ENCODE measurements at places on chromosomes 2 and 18. TPM values are rescaled to one million over a fixed set of nuclear protein-coding genes. Genes with fewer than 3 reads are reported as not detected.

- no peak for DNase-seq
- H3K36me3 ChIP-seq = peaks cover 13% of the 10 kb centered on the region
- no peak overlapping the region for H3K27ac ChIP-seq
- H3K4me1 ChIP-seq = no peaks in the 10 kb centered on the region
- no peaks in the 10 kb centered on the region for H3K27me3 ChIP-seq
Measured at GRCh38 chr2:55358451-55358850, 61.2 kb downstream of the CCDC88A start.

DNA sequence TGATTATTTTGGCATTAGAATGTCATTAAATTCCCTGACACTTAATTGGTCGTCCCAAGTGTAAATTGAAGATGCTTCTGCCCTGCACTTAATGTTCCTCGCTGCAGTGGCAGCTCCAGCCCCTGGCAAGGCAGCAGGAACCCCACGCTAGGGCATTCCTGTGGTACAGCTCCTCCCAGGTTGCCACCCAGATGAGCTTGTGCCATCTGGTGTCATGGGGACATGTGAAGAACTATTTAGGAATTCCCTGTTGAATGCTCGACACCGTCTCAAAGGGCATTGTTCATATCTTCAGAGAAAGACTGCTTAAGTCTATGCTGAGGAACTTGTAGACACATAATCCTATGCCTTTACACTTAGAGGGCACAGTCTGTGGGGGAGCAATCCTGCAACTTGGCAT is 38.9 kb downstream of the BCL2L11 start:
- H3K27ac ChIP-seq = no peak overlapping the region
- no peaks in the 10 kb centered on the region for H3K27me3 ChIP-seq
- peaks cover 37% of the 10 kb centered on the region for H3K4me1 ChIP-seq

- no peak overlapping the region for H3K27ac ChIP-seq
- peaks cover 19% of the 10 kb centered on the region for H3K4me1 ChIP-seq
- H3K27me3 ChIP-seq = no peaks in the 10 kb centered on the region
- no peak overlapping the region for H3K4me3 ChIP-seq
Measured at GRCh38 chr2:229930656-229931055, 8.4 kb downstream of the FBXO36 start.

DNA sequence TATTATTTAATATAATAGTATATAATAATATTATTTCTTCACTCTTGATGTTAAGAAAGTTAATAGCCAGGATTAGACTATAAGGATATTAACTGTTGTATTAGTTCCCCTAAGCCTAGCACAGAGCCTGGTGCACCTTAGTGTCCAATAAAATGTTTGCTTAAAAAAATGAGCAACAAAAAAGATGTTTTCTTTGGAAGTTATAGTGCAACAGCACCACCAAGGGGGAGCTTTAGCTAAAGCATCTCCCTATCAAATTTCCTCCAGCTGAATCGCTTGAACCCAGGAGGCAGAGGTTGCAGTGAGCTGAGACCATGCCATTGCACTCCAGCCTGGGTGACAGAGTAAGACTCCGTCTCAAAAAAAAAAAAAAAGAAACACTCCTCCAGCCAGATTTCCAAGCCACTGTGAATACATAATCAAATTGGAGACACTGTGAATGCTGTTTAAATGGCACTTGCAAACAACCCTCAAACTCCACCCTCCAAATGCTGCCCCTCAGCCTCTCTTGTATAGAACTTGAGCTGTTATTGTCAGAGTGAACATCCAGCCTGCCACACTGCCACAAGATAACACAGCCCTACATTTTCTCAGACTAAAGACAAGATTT is 221.9 kb downstream of the DYM start:
- no peak for DNase-seq
- no peak overlapping the region for H3K4me3 ChIP-seq
- no peak overlapping the region for H3K27ac ChIP-seq
- H3K36me3 ChIP-seq = no peaks in the 10 kb centered on the region
- 0 out of 2 replicates have a peak, but pooled peaks cover 3% of the 10 kb centered on the region for H3K4me1 ChIP-seq

RBBP8 gene
- total RNA-seq = 48.9 TPM

- H3K27ac ChIP-seq = no peak overlapping the region
- H3K4me1 ChIP-seq = no peaks in the 10 kb centered on the region
- H3K4me3 ChIP-seq = no peak overlapping the region
- no peaks in the 10 kb centered on the region for H3K27me3 ChIP-seq
Measured at GRCh38 chr2:241230435-241230834, 42.0 kb downstream of the ANO7 start.

- DNase-seq = no peak
- H3K27ac ChIP-seq = no peak overlapping the region
- H3K4me1 ChIP-seq = no peaks in the 10 kb centered on the region
- no peak overlapping the region for H3K4me3 ChIP-seq
Measured at GRCh38 chr2:59032499-59032898, 791.4 kb upstream of the FANCL start.

C2orf78 gene
- total RNA-seq = 0.03 TPM

COL3A1 gene
- total RNA-seq = 1,297 TPM

DNA sequence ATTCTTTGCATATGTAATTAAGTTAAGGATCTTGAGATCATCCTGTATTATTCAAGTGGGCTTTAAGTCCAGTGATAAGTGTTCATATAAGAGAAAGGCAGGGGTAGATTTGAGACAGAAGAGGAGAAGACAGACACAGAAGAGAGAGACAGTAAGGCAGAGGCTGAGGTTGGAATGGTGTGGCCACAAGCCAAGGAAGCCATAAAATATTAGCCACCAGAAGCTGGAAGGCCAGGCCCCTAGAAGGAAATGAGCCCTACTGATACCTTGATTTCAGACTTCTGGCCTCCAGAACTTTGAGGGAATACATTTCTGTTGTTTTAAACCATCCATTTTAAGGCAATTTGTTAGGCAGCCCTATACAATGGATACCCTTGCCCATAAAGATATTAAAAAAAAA is 66.9 kb upstream of the DLX2 start:
- peaks cover 6% of the 10 kb centered on the region for H3K4me1 ChIP-seq
- H3K4me3 ChIP-seq = no peak overlapping the region
- DNase-seq = no peak
- no peaks in the 10 kb centered on the region for H3K36me3 ChIP-seq

- DNase-seq = no peak
- no peaks in the 10 kb centered on the region for H3K4me1 ChIP-seq
- H3K36me3 ChIP-seq = no peaks in the 10 kb centered on the region
- H3K27me3 ChIP-seq = no peaks in the 10 kb centered on the region
- no peak overlapping the region for H3K27ac ChIP-seq
Measured at GRCh38 chr2:221377066-221377465, 195.0 kb downstream of the EPHA4 start.

C1GALT1C1L gene
- total RNA-seq = 1.1 TPM

TTN gene
- total RNA-seq = not detected

DNA sequence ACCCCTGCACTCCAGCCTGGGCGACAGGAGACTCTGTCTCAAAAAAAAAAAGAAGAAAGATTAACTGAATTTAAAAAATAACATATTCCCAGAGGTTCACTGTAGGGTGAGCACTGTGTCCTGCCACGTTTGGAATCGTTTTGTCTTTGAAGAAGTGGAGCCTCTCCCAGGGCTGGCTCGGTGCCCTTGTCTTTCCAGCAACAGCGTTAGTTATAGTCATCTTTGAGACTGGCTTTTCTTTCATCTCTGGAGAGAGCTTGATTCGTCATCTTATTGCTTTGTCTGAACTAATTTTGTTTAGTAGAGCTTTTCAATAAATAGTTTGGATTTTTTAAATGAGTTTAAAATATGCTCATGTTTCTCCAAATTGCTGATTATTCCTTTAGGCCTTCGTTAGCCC is 50.5 kb downstream of the IMPA2 start:
- DNase-seq = no peak
- no peak overlapping the region for H3K27ac ChIP-seq
- H3K27me3 ChIP-seq = no peaks in the 10 kb centered on the region
- H3K4me3 ChIP-seq = no peak overlapping the region
- no peaks in the 10 kb centered on the region for H3K36me3 ChIP-seq

DNA sequence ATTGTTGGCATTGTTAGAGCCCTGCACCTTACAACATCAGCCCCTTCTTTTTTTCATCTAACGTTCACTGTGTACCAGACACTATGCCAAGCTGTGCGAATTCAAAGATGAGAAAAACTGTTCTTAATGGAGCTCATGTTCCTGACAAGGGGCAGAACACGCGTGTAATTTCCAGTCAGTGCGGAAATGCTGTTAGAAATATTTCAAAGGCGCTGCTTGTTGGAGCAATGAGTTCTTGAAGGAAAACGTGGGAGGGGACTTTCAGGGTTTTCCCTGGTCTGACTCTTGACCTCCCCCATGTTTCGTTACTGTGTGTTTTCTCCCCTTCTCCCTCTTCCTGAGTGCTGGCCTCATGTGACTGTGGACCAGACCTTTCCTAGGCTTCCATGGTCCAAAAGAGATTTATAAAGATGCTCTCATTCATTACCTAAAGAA is 1.5 kb downstream of the MTHFD2 start:
- H3K36me3 ChIP-seq = peaks cover 14% of the 10 kb centered on the region
- H3K27me3 ChIP-seq = no peaks in the 10 kb centered on the region
- no peak overlapping the region for H3K27ac ChIP-seq
- peak overlapping the region; percentile 65 for H3K4me3 ChIP-seq

SLC9A4 gene
- not detected for total RNA-seq

DNA sequence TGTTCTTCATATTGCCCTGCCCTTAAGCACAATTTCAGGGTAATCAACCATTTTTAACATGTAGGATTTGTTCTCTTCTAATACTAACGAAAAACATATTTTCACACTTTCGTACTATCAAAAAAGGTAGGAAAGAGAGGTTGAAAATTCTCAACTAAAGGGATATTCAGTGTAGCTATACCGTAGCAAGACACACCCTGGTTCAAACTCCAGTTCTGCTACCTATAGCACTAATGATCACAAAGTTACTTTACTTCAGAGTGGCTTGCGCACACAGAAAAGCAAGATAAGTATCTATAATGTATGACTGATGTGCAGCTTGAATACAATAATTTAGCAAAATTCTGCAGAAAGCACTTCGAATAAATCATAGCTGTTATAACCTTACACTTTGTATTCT is 125.8 kb upstream of the CD226 start:
- no peak for DNase-seq
- no peak overlapping the region for H3K27ac ChIP-seq
- H3K27me3 ChIP-seq = no peaks in the 10 kb centered on the region
- H3K36me3 ChIP-seq = peaks cover 15% of the 10 kb centered on the region
- no peak overlapping the region for H3K4me3 ChIP-seq
- no peaks in the 10 kb centered on the region for H3K4me1 ChIP-seq

HOXD12 gene
- not detected for total RNA-seq

GRCh38 chr2:20456636-20457426 is 10.0 kb downstream of the RHOB start:
- H3K4me1 ChIP-seq = peaks cover 39% of the 10 kb centered on the region
- DNase-seq = no peak
- H3K27ac ChIP-seq = peak overlapping the region; percentile 27
- no peak overlapping the region for H3K4me3 ChIP-seq
- H3K36me3 ChIP-seq = no peaks in the 10 kb centered on the region

GRCh38 chr2:99112617-99113016 is 28.9 kb upstream of the C2orf15 start:
- no peaks in the 10 kb centered on the region for H3K36me3 ChIP-seq
- H3K27me3 ChIP-seq = no peaks in the 10 kb centered on the region
- DNase-seq = no peak
- H3K4me1 ChIP-seq = no peaks in the 10 kb centered on the region

DNA sequence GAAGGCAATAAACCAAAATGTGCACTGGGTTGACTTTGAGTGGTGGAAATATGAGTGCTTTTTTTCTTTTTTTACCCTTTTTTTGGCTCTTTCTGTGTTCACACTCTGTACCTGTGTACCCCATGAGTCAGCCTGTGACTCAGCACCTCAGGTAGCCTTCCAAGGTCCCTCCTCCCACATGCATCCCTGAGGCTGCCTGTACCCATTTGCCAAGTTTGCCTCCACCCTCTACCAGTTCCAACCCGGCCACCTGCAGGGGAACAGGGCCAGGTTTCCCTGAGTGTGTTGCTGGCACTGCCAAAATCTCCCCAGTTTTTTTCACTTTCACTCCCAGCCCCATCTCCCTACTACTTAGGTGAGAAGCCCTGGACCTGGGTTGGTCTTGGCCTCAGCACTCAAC is 14.0 kb downstream of the CXCR1 start:
- no peaks in the 10 kb centered on the region for H3K36me3 ChIP-seq
- DNase-seq = no peak
- peaks cover 14% of the 10 kb centered on the region for H3K27me3 ChIP-seq
- no peak overlapping the region for H3K27ac ChIP-seq

DNA sequence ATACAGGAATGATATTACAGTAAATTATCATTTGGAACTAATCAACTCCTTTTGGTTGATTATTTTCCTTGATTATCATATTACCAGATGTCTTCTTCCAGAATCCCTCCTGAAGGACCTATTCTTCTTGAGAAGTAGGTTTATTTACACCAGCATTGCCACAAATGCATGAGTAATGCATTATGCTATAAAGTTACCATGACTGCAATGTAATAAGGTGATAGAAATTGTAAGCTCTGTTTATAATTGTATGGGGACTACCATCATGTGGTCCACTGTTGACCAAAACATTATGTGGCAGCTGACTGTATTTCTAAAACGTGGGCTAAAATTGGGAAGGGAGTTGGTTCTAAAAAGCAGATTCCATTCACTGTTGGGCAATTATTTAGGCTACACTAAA is 602.2 kb downstream of the NYAP2 start:
- H3K4me1 ChIP-seq = peaks cover 47% of the 10 kb centered on the region
- peak overlapping the region; percentile 68 for H3K27ac ChIP-seq
- DNase-seq = peak; percentile 66
- H3K36me3 ChIP-seq = no peaks in the 10 kb centered on the region
- H3K27me3 ChIP-seq = no peaks in the 10 kb centered on the region

ATRAID gene
- total RNA-seq = 153 TPM

DNA sequence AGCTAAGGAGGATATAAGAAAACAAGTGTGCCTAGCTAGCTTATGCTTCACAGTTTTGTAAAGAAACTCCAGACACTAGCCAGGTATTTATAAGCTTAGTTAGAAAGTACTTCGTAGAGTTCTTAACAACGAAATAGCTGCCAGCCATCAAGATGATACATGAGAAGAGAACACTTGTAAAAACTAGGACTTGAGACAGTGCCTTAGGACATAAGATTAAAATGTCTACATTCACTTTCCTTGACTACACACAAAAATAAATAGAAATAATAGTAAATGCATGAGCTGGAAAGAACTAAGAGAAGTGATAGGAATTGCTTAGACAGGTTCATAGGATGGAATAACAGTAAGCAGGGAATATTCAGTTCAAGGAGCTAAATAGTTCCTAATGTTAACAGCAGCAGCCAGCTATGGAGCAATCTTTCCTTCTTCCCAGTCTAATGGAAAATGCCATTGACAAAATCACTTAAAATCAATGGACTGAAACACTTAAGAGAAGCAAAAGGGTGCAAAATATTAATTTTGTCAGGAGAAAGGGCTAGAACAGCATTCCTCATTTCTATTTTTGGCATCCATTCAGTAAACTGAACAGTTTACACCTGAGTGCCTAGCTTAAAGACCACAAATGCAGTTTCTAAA is 186.6 kb downstream of the PDE11A start:
- H3K4me1 ChIP-seq = no peaks in the 10 kb centered on the region
- no peaks in the 10 kb centered on the region for H3K27me3 ChIP-seq
- H3K4me3 ChIP-seq = no peak overlapping the region
- H3K27ac ChIP-seq = no peak overlapping the region

GRCh38 chr2:24439280-24439970 is 51.6 kb upstream of the NCOA1 start:
- DNase-seq = no peak
- no peaks in the 10 kb centered on the region for H3K36me3 ChIP-seq
- no peak overlapping the region for H3K4me3 ChIP-seq
- H3K27ac ChIP-seq = no peak overlapping the region
- no peaks in the 10 kb centered on the region for H3K4me1 ChIP-seq

- peak; percentile 56 for DNase-seq
- H3K27ac ChIP-seq = peak within 1 kb of the TSS; percentile 49
- H3K4me3 ChIP-seq = peak within 1 kb of the TSS; percentile 91
- H3K27me3 ChIP-seq = no peaks in the 10 kb centered on the region
Measured at GRCh38 chr2:149038442-149039212, at the start of gene LYPD6B. Gene LYPD6B (plus strand): TSS chr2:149038699. CDS start chr2:149130949, 92,250 bp downstream.

Data from SJSA1 (cell line).